Adrenal gland (tissue), 19 donors: ENCODE measurements at places on chromosomes 5 and 9.
A peak's percentile ranks its signal among the peaks of the same experiment; 100 is the strongest.

DNA sequence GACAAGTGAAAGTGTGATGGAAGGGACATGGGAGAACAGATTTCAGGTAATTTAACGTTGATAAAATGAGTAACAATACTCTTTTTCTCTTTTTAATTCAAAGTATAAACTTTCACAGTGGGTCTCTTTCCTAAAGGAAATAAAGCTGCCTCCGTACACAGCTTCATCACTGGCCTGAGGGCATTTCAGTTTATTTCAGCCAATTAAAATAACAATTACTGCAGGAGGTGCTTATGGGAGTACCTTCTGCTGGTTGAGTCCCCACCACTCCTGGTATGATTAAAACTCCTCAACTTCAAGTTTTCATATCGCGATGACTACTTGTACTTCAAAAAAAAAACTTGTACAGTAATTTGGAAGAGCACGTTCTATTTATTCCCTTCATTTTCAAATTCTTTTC is 1845.9 kb downstream of the MAT2B start:
- no peak for DNase-seq

GRCh38 chr5:128687930-128688329 is 149.9 kb upstream of the FBN2 start:
- no peak for DNase-seq

- DNase-seq: no peak
These were observed 50.2 kb upstream of the UBAC1 start for GRCh38 chr9:136011376-136011702.

GRCh38 chr9:78267889-78268288 is 29.0 kb upstream of the PSAT1 start:
- DNase-seq: no peak

DNA sequence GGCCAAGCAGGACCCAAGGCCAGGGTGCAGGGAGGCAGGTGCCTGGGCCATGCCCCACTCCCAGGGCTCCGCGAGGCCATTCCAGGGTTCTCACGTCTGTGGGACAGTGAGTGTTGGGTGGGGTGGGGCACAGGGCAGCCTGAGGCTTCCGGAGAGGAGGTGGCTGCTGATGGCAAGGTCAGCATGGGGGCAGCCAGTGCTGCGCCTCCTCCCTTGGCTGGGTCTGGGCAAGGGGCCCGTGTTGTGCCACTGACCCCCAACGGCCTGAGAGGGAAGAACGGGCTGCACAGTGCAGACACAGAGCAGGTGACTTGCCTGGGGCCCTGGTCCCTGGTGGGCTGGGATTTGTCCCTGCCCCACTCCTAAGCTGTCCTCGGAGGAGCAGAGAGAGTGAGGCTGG is 82.1 kb downstream of the RXRA start:
- DNase-seq: peak; percentile 52

DNA sequence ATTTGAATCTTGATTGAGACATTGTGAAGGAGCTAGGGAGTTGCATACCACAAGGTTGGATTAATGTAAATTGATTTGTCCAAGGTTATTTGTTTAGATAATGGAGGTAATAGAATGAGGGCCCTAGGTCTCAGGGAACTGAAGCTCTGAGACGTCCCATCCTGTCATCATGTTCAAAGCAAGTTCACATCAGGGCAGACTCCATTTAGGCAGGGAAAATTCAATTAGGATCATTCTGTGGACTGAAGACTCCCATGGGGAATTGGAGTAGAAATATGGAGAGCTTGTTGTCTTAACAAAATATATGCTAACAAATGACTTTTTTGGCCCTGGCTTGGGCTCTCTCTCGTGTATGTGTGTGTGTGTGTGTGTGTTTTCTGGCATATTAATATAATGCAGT is 722.0 kb upstream of the ADAMTS16 start:
- no peak for DNase-seq

DNA sequence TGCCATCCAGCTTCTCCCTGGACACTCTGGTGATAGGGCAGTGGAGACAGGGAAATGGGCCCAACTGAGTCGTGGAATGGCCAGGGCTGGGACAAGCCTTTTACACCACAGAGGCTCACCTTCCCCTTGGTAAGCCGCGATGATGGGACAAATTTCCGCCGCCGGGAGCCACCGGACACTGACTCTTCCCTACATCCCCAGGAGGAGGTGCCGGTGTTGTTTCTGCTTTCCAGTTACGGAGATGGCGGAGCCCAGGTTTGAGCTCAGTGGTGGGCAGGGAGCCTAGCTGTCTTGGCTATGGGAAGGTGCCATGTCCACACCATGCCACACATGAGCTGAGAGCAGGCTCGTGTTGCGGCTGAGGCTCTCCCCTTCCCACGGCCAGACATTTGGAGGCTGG is 19.9 kb upstream of the WNK2 start:
- no peak for DNase-seq

- no peak for DNase-seq
These were observed 16.1 kb downstream of the GSN start for GRCh38 chr9:121283856-121284732.

GRCh38 chr5:53478411-53479044 is 1.9 kb upstream of the FST start:
- peak; percentile 32 for DNase-seq

DNA sequence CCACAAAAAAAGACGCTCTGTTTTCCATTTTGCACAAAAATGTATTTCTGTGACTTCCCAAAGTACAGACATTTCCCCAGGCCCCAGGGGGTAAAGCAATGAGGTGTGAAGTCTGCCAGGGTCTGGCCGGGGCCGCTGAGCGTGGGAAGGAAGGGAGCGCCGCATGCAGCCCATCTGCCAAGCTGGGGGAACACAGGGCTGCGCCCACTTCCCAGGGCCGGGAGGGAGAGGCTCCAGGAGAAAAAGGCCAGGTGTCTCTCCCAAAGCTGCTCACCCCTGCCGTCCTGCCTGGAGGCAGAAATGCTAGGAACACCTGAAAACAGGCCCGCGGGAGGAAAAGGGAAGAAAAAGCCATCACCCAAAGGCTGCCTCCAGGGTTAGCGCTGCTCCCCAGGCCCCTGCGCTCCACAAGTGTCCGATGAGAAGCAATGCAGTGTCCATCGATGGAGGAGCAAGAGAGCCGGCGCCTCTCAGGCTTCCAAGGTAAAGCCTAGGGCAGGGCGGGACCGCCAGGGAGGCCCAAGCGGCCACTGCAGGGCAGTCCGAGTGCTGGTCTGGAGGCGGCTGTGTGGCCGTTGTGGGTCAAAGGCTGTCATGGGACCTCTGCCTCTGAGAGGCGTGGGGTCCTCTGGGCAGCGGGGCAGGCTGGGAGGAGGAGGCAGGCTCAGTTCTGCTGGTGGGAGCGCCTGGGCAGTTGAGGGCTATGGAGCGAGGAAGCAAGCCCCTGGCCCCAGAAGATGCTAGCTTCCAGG is 6.0 kb upstream of the ZDHHC12 start:
- no peak for DNase-seq

- no peak for DNase-seq
These were observed 131.1 kb downstream of the RMI1 start for GRCh38 chr9:84111726-84112125.

GRCh38 chr5:96478983-96479382 is 45.9 kb upstream of the PCSK1 start:
- no peak for DNase-seq
